NCI-H2081 (cell line): ENCODE measurements at places on chromosomes 1 and 21.

GRCh38 chr1:43938892-43939587 is 5.4 kb downstream of the ARTN start:
- no peak for DNase-seq

DNA sequence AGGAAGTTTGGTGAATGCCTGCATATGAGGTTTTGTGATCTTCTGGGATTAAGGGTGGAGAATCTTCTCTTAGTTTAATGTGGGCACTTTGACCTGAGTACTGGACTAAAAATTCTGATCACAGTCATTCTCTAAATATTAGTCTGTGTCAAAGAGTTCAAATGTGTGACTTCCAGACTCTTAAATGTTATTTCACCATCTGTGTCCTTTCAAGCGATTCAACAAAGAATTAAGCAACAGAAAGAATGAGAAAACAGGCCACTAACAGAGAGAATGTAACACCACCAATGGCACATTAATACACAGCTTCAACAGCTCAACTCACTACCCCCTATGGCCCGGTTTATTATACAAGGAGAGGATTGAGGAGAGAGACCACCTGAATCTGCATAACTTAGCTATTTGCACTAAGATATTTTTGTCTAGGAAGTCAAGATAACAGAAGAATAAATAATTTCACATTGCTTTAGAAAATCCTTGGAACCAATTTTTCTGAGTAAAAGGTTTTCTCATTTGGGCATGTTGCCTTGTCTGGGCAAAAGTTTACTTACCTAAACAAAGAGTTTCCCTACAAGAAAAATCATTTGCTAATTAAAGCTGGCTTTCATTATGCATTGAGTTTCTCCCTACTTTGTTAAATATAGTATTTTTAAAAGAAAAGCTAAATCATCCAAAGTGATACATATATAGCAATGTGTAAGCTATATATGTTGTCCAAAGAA is 1313.7 kb downstream of the NCAM2 start:
- no peak for DNase-seq

GRCh38 chr1:62228883-62229187 is 34.2 kb downstream of the L1TD1 start:
- no peak for DNase-seq

DNA sequence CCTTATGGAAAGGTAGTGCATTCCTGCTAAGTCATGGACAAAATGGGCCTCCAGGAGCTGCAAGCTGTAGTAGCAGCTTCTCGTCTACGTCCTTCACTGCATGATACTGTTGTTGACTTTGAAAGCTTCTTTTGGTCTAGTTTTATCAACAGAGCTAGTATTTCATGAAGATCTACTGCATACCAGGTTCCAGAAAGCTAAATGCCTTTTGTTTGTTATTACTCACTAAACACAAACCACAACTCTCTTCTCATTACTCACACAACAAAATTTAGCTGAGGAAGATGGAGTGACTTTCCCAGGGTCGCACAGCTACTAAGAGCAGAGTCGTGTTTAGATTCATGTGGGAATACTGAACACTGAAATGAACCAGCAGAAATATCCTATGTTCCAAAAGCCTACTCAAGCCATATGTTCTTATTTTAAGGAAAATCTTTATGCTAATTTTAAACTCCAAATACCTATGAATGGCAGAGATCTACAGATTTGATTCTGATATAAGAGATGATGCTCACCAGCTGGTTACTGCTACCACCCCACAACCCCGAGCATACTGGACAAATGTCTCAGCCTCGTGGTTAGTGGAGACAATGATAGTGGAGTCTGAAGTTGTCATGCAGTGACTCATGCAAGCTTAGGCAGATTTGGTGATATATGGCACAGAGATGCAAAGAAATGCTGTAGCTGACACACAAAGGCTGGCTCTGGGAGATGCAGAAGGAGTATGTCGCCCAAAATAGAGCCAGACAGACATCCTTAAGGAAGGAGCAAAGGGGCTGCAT is 20.6 kb downstream of the PGBD2 start:
- no peak for DNase-seq

DNA sequence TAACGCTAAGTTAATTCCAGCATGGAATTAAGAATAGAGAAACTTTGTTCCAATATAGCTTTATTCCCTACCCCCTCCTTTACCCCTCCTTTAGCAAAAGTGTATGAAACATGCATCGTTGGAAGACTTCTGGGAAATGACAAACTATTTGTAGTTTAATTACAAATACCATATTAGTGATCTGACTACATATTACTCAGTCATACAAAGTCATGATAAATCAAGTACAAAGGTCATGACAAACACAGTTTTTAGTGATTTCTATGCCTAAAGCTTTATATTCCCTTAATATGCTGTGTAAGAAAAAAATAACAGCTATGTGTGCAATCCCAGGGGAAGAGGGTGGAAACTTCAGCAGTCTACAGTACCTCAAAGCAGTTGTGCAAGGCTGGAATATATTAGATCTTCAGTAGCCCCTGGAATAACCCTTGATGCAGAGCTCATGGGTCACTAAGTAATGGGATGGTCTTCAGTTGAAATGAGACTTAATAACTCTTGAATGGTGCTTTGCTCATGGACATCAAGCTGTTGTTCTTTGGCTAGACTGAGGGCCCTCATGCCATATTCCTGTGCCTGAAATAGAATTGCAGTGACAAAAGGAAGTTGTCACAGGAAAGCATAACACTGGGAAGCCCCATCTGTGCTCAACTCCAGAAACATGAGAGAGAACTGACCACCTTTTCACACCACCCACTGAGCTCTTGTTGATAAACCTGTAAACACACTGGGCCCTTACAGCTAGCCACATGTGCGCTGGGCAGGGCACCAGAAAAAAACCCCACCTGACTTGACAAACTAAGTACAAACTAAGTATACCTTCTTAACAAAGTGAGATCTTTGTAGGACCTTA is 25.3 kb downstream of the ZMYND12 start:
- DNase-seq: no peak

- no peak for DNase-seq
Measured at GRCh38 chr1:160768295-160768657, 27.7 kb upstream of the LY9 start.

DNA sequence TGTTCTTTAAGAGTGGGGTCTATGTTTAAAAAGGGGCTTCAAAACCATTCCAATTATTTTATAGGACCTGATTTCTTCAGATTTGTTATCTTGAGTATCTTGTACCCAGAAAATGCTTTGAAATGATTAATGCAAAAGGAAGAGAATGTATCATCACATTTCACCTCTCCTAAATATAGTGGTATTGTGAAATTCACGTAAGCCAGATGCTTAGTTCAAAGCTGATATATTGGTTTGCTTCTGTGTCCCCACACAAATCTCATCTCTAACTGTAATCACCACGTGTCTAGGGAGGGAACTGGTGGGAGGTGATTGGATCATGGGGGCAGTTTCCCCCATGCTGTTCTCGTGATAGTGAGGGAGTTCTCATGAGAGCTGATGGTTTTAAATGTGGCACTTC is 8.5 kb downstream of the SOAT1 start:
- DNase-seq: no peak
